ENCODE measurements at places on chromosomes 6 and 20.

- no peak for DNase-seq
Observed at GRCh38 chr6:158763434-158764182, 55.6 kb downstream of the EZR start.

DNA sequence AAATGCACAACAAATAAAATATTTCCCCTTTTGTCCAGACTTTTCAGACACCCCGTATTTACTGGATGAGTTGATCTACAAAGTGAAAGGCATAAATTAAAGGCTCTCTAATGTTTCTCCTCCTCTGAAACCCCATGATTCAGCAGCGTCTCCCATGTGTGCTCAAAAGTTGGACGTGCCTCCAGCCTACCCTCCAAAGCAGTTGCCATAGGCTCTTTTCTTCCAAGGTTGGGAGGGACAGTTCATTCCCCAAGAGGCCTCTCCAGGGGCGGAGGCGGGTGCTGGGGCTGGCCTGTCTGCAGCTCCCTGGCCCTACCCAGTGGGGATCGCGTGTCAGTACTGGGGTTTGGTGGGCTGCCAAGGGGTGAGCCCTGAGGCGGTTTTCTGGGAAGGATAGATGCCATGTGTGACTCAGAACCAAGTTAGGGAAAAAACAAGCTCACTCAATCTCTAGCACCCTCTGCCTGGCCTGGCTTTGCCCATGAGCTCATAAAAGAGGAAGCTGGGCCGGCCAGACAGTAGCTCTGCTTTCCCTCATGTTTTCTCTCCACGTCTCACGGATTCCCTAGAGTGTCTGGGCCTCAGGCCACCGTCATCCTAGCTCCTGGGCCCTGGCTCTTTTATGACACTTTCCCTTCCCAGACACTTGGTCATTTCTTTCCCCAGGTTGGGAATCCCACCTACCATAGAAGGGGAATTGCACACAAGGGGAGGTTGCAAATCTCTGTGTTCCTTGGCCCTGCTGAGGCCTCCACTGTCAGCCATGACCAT, 8.0 kb upstream of the IER3 start:
- DNase-seq: no peak

GRCh38 chr6:44227148-44227793, 3.9 kb downstream of the SLC29A1 start:
- DNase-seq: no peak

DNA sequence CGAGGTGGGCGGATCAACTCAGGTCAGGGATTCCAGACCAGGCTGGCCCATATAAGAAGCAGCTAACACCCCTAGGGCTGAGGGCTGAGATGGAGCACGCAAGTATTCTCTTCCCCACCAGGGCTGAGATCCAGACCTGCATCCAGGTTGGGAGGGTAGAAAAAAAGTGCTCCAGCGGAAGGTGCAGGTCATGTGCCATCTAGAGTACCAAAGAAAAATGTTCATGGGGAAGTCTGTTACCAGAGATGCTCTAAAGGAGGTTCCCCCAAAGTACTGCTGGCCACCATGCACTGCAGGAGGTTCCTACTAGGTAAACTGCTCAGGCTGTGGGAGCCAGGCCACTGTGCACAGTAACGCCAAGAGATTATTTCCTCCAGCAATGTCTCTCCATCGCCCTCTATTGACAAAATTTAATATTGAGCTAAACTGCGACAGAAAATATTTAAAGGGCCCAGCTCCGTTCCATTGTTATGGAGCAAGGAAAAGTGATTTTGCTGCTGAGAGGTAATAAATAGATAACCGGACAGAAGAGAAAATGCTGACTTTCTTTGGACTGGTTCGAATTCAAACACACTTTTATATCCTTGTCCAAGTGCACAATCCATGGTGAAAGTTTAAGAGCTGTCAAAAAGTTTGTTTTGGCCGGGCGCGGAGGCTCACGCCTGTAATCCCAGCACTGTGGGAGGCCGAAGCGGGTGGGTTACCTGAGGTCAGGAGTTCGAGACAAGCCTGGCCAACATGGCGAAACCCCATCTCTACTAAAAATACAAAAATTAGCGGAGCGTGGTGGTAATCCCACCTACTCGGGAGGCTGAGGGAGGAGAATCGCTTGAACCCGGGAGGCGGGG, 159.9 kb downstream of the OR2B2 start:
- DNase-seq: peak; percentile 41

DNA sequence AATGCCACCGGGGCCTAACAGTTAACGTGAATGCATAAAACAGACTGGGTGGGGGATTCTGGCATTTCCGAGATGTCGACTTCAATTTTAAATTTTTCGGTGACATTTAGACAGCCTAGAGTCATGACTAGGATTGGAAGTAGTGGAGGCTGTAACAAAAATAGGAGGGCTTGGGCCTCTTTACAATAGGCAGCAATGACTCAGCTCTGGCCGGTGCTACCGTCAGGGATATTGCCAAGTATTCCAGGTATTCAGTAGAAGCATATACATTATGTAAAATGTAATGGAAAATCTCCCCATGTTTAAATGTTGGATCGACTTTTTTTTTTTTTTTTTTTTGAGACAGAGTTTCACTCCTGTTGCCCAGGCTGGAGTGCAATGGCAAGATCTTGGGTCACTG, 136.2 kb upstream of the STMND1 start:
- DNase-seq: no peak

DNA sequence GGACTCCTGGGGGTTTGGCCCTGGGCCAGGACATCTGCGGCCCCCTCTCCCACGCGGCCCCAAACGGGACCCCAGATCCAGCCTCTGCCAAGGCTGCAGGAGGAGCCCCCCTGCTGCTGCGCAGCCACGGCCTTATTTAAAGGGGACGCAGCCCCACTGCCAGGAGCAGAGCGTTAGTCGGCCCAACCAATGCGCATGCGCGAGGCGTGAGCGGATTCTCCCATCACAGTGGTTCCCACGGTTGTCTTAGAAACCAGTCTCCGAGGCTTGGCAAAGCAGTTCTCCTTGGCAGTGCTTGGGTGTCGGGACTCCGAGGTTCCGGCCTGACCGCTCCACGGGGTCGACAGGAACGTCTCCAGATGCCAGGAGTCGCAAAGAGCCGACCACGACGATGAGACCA, 288.3 kb upstream of the ZNF337 start:
- no peak for DNase-seq

GRCh38 chr6:100304575-100304974, 160.1 kb downstream of the SIM1 start:
- DNase-seq: no peak

- DNase-seq: no peak
Observed at GRCh38 chr6:87687296-87687695, 14.7 kb downstream of the AKIRIN2 start.

DNA sequence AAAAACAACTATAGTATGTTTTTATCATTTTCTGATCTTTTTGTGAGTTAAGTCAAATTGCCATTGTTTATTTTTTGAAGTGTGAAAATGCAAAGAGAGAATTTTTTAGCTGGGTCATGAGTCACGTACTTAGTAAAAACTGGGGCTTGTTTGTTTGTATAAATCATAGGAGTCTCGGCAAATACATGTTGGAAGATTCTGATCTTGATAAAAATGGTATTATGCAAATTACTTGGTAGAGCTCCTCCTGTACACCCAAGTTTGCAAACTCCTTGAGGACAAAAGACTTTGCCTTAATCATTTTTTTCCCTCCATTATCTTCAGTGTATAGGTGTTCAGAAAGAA, 25.8 kb downstream of the TBPL1 start:
- DNase-seq: no peak

GRCh38 chr6:1027795-1028569, 283.9 kb upstream of the FOXQ1 start:
- DNase-seq: no peak

- DNase-seq: no peak
Observed at GRCh38 chr6:158487495-158487894, 72.4 kb upstream of the TMEM181 start.

GRCh38 chr20:32442630-32443373, 84.7 kb downstream of the ASXL1 start:
- DNase-seq: no peak

GRCh38 chr6:149867876-149868640, 3.9 kb upstream of the LRP11 start:
- no peak for DNase-seq

DNA sequence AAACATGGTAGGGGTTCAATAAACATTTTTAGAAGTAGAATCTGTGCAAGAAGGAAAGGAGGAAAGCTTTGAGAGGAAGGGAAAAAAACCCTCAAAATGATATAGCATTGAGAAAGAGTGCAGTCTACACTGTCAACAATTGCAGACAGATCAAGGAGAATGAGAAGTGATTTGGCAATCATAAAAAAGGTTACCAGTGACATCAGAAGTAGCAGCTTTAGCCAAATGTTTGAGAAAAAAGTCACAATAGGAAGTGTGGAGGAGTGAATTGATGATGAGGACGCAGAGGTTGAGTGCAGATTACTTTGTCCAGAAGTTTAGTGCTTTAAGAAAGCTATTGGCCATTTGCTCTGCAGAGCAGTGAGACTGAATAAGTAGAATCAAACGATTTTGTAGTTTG, 155.0 kb downstream of the GJA1 start:
- DNase-seq: no peak

DNA sequence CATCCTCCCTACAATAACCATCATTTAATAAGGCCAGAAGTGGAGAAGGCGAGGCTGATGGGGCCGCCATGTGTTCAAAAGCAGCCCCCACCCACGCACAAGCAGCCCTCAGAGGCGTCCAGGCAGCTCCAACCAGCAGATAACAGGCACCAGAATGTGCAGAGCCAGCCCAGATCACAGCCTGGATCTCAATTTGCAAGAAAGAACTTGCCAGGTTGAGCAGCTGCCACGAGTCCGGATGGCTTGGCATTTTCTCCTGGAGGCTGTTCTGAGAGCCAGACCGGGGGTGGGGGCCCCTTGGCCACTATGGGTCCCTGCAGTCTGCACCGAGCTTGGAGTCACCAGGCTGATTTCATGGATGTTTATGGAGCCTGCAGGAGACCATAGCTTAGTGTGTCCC, 338.1 kb downstream of the PREX1 start:
- DNase-seq: no peak
